H54 (cell line): ENCODE measurements at places on chromosomes 16 and 17.

- peak; percentile 77 for DNase-seq
These were observed 56.8 kb downstream of the BEAN1 start for GRCh38 chr16:66483689-66484452.

- DNase-seq, result no peak
These were observed 257.6 kb downstream of the CDH13 start for GRCh38 chr16:82884320-82884898.

DNA sequence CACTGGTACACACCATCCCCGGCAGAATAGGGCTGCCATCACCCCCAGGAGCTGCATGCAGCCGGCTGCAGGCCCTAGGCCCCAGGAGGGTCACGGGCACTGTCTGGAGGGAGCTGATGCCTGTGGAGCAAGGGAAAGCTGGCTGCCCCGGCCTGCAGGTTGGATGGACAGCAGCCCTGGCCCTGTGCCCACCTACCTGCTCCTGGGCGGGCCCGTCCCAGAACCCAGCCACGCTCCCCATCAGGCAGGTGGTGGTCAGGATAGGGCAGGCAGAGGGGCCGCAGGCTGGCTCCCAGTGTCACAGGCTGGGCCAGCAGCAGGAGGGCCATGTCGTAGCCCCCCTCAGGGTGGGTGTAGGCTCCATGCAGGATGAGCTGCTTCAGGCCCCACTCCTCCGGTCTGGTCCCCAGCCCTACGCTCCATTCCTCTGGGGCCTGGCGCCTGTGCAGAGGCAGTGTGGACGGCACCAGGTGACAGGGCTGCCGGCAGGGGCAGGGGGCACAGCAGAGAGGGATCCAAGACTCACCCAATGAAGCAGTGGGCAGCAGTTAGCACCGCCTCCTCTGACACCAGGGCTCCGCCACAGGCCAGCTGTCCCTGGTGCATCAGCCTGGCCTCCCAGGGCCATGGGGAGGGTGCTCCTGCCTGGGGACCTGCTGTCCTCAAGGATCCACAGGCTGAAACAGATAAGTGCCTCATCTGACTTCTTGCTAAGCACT lies 4.0 kb downstream of the PRSS53 start:
- no peak for DNase-seq

GRCh38 chr16:13503960-13504635 lies 415.9 kb upstream of the ERCC4 start:
- no peak for DNase-seq

DNA sequence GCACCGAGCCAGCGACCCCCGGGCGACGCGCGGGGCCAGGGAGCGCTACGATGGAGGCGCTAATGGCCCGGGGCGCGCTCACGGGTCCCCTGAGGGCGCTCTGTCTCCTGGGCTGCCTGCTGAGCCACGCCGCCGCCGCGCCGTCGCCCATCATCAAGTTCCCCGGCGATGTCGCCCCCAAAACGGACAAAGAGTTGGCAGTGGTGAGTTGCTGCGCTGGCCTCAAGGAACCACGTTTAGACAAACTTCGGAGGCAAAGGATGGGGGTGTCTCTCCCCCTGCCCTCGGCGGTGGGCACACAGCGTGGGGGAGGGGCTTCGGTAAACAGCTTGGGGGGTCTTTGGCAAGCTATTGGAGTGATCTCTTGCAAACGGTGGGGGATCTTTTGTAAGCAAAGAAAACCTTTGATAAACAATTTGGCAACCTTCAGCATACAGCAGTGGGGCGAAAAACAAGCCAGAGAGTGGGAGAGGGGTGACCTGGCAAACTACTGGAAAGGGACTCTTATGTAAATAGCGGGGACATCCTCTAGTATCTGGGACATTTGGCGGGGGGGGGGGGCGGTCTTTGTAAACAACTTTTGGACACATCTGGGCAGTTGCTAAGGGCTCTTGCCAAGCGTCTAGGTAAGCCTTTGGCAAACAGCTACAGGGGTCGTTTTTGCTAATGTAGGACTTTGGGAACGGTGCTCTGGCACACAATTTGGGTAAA lies 587 bp downstream of the MMP2 start:
- DNase-seq, result no peak

DNA sequence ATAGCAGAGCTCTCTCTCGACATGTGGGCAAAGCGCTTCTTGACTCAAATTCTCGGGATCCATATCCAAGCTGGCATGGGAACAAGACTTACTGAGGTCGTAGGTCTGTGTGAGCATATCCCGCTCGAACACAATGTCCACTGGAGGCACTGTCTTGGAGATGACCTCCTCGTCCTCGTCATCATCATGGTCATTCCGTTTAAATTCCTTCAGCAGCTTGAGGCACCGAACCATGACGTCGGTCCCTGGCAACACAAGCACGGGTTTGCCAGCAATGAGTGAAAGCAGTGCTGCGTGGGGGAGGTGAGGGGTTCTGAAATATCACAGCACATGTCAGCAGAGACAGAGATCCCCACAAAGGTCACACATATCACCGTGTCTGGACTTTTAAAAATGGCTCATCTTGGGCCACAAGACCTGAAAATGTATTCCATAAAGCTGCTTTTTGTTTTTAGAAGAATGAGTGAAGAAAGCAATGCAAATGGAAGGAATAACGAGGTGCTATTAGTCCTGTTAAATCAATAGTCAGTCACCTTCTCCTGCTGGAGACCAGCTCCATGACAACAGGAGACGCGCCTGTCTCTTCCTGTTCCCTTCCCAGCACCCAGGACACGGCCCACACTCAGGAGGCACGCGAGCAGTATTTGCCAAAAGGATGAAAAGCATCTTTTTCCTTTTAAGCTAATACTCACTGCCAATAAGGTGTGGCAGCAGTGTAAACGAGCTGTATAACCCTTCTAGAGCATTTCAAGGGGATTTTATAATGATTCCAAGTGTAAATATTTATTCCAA lies 37.9 kb downstream of the GTF3C1 start:
- no peak for DNase-seq

DNA sequence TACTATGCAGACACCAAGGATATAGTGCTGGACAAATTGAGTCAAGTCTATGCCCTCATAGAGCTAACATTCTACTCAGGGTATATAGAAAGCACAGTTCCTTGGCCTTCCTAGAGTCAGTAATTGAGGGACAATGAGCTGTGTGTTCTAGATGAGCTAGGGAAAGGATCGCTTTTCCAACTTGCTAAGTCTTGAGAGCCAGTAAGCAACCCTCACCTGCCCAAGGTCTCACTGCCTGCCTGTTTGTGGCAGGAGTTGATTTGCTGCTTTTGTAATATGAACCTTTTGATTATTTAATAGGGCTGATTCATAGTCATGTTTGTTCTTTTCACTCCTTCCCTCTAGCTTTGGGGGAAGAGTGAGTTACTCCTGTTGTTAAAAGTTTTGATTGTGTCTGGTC lies 6.5 kb downstream of the DDX42 start:
- no peak for DNase-seq

- no peak for DNase-seq
These were observed 63.9 kb upstream of the DNAJA2 start for GRCh38 chr16:47037396-47037745.

- no peak for DNase-seq
These were observed 7.9 kb downstream of the PLLP start for GRCh38 chr16:57276596-57276995.

GRCh38 chr16:53055541-53056391 lies 975 bp downstream of the CHD9 start:
- peak; percentile 19 for DNase-seq

GRCh38 chr16:81543571-81543970 lies 99.0 kb downstream of the CMIP start:
- no peak for DNase-seq

DNA sequence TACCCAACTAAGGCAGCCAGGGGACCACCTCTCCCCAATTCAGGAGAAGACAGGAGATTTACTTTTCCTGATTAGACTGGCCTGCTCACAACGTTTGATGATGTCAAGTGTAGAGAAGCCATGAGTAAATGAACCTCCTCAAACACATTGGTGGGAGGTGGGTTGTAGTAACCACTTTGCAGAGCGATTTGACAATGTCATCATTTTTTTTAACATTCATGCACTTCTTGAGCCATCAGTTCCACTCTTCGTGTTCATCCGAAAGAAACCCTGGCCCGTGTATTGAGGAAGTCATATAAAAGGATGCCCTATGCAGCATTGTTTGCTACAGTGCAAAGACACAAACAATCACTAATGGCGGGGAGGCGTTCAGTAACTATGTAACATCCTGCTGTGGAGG lies 5.5 kb upstream of the KRT19 start:
- no peak for DNase-seq

DNA sequence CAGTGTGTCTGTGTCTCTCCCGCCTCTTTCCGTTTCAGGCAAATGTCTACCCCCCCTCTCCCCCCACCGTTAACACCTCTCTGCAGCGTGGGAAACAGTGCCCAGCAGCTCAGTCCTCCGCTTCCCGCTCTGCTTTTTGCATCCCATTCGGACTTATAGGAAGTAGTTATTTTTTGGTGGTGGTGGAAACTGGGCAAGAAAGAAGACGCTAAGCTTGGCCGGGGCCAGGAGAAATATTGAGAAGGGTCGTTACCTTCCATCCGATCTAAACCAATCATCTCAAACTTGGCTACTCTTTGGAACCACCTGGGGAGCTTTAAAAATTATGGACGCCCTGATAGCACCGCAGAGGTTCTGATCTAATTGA lies 499 bp upstream of the HLF start:
- no peak for DNase-seq

DNA sequence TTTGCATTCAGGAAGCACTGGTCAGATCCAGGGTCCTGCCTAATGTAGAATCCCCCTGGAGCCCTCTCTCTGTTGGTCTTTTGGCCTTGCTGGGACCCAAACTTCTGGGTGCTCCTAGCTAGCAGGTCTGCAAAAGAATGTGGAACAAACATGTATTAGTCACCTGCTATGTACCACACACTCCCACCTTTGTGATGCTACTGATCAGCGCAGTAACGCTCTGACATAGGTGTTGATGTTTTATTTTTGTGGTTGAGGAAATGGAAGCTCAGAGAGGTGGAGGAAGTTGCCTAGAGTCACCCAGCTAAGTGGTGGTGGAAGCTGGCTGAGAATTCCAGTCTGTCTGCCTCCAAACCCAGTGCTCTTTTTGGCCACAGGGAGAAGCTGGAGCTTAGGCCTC lies 35.8 kb upstream of the LGALS9 start:
- DNase-seq, result no peak

DNA sequence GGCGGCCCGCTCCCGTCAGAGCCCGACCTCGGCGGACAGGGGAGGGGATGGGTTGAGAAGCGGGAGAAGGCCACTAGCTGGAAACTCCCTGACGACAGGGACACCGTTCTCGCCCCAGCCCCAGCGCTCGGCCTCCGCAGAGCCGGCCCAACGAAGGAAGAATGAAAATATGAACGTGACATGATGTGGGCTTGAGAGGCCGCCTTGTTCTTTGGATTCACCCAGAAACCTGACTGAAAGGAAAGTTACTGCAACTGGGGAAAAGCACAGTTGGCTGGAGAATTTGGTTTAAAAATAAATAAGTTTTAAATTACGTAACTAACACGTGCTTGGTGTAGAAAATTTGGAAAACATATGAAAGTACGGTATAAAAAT lies 21.1 kb downstream of the NPTX1 start:
- peak; percentile 76 for DNase-seq

DNA sequence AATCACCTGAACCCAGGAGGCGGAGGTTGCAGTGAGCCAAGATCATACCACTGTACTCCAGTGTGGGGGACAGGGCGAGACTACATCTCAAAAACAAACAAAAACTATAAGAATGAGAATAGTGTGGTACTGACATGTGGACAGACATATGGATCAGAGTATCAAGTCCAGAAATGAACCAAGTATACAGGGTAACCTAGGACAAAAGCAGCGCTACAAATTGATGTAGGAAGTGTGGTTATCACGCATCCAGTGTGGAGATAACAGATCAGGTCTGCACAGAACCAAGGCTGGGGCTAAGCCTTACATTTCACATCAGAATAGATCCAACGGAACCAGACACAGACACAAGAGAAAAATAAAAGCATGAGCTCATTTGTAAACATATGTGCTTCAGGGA lies 23.0 kb upstream of the C16orf95 start:
- no peak for DNase-seq

GRCh38 chr16:7419441-7419840 lies 86.8 kb downstream of the RBFOX1 start:
- no peak for DNase-seq

- DNase-seq, result peak; percentile 47
These were observed 41.8 kb downstream of the IL4R start for GRCh38 chr16:27355610-27356009.

- no peak for DNase-seq
These were observed 116.1 kb upstream of the METRNL start for GRCh38 chr17:82963104-82963950.

DNA sequence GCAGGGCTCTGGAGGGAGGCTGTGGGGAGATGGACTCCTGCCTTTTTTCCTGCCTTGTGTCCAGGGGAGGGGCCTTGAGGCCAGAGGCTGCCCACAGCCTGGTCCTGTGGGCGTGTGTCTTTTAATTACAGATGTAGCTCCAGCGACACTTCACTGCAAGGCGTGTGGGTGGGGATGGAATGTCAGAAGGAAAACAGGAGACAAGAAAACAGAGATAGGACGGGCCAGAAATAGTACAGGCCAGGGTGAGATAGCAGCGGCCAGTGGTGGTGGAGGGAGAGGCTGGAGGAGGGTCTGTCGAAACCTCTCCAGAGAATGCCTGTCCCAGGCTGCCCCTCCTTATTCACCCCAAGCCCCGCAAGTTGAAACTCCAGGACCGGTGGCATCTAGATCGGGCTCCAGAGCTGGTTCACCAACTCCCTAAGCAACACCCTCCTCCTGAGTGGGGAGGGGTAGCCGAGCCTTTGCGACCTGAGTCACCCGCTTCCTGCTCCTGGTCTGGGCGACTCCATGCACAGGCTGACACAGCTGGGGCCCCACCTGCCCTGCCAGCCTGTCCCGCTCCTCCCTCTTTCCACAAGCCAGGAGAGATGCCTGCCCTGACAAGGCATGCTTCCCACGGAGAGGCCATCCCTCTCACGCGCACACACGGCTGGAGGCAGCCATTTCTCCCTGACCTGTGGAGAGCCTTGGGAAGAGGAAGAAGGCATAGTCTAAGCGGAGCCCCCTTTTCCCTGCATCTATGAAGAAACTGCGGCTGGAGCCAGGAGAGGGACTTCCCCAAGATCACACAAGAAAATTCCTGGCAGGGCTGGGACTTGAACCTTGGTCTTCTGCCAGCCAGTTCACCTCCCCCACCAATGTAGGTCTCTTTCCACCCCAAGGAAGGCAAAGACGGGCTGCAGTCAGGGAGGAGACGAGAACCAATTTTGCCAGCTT lies 6.6 kb upstream of the JUP start:
- peak; percentile 78 for DNase-seq

DNA sequence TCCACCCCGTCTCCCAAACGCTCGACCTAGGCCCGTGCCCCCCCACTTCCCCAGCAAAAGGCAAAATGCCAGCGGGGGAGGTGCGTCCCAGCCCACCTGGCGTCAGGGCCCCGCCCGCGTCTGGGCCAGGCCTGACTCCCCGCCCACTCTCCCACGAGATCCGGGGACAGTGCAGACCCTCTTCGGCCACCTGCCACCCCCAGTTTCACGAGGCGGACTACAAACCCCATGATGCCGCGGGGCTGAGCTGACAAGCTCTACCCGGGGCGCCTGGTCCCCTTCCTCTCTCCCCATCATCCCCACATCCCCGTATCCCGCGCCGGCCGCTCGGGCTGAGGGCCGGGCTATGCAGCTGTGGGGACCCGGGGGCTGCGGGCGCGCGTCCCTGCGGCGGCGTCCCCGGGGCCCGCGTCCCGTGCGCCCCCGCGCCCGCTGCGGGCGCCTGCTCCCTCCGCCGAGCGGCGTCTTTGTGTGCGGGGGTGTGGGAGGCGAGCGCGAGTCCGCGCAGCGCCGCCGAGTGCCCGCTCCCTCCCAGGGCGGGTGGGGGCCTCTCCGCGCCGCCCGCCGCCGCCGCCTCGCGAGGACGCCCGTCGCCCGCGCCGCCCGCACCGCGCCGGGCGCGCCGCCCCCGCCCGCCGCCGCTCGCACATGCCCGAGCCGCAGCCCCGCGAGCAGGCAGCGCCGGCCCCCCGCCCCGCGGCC lies at the start of gene ANKRD13B:
Gene ANKRD13B (plus strand): TSS at position 283 of the 702 bp plus-strand sequence. CDS start 490 bp downstream, outside the sequence.
- DNase-seq, result no peak
